Activated CD4-positive, CD25-positive, alpha-beta regulatory T cell treated with anti-CD3 and anti-CD28 coated beads, Interleukin-2, amount 50 U/mL, for 16 hours (primary cell): ENCODE measurements at places on chromosomes 5 and 9.

DNA sequence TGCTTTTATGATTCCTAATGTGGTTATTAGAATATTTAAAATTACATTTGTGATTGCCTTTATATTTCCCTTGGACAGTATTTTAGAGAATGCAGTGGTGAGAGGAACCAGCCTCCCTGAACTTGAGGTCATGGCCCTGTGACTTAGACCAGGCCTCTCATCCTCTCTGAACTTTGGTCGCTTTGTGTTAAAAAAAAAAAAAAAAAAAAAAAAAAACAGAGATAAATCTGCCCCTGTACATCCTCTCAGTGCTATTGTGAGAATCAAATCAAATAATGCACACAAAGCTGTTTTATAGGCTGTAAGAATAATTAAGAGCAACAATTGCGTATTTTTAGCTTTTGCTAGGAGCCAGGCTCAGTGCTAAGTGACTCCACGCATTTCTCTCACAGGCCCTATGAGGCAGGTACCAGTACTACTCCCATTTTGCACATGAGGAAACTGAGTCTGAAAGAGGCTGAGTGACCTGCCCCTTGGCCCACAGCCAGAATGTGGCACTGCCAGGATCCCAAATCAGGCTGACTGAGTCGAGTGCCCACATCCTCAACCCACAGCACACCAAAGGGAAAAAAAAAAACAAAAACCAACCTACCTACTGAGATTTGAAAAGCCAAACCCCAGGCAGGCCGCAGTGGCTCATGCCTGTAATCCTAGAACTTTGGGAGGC is 110.3 kb upstream of the LARP1 start:
- no peak for DNase-seq

DNA sequence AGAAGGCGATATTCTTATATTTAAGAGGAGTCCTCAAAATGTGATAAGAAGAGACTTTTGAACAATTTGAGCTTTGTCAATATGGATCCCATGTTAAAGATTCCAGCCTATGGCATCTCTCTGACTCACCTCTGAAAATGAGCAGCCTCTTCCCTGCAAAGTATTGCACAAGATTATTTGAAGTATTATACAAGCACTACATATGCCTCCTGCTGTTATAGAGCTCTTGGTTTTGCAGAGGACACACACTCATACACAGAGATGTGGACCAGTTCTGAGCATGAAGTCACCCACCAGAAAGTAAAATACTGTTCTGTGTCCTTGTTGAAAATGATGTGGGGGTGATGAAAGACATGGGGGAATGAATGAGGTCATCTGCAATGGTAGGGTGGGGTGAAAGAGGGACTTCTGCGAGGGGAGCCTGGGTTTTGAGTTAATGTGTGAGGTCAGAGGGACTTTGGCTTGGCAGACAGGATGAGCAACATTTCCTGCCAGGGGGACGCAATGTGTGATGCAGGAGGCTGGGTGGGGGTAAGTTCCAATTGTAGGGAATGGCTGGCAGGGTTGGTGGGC is 25.8 kb downstream of the FBXL7 start:
- no peak for DNase-seq

DNA sequence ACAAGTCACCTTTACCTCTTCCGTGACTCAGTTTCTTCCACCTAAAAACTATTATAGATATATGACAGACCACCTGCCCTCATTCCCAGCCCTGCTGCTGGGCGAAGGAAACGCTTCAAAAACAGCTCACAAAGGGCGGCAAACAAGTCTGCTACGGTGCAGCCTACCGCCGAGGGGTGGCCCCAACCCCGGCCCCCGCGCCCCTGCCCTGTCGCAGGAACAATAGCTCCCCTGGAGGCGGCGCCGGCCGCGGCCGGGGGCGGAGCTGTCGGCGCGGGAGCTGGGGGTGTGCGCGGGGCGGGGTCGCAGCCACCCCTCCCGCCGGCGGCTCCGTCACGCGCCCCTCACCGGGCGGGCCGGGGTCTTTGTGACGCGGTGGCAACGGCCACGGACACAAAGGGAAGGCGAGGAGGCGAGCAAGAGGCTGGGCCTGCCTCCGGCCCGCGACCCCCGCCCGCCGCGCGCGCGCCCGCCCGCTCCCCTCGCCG is at the start of gene TMEFF1:
Gene TMEFF1 (plus strand): TSS at position 362 of the 488 bp plus-strand sequence. CDS start 396 bp downstream, outside the sequence.
- DNase-seq = no peak

DNA sequence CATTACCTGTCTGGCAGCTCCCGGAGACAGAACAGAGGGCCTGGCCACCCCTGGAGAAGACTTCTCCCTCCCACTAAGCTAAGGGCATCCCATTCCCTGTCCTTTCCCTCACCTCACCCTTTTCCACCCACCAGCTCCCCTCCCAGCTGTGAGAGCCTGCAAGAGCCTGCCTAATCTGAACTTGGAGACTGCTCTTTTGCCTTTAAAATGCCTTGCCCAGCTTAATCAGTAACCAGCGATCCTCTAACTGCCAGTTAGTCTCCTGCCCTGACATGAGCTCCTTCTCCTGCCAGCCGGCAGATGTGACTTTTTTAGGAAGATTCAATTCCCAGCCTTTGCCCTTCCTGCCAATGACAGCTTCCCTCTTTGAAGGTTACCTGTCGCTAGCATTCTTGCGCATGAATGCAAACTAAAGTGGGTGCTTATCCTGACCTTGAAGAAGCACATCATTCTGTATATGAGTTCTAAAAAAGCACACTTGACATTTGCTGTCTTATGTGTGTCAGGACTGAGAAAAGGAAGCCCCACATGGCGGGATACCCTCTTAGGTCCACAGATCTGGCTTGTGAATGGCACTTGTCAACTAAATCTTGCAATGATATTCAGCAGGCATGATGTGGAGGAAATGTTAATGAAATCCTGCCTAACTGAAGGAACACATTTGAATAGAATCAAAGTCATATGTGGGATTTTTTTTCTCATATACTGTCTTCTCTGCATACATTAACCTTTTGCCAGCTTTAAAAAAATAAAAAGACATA is 411.2 kb upstream of the SLC30A5 start:
- DNase-seq = no peak

- DNase-seq = no peak
Measured at GRCh38 chr9:89395931-89396710, 77.8 kb downstream of the SECISBP2 start.

DNA sequence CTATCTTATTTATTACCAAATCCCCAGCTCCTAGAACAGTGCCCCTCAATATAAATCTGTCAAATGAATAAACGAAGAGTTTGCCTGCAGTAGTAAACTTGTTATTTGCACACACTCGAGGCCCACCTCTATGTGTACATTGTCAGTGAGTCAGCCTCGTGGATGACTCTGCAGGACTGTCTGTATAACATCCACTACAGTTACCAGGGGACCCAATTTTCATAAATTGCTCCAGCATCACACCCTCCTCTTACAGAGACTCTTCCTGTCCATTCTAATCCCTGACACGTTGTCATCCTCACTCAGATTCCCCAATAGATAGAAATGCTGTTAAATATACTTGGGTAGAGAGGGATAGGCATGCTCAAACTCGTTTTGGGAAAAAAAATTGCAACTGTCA is 478.5 kb downstream of the RAB3C start:
- no peak for DNase-seq

DNA sequence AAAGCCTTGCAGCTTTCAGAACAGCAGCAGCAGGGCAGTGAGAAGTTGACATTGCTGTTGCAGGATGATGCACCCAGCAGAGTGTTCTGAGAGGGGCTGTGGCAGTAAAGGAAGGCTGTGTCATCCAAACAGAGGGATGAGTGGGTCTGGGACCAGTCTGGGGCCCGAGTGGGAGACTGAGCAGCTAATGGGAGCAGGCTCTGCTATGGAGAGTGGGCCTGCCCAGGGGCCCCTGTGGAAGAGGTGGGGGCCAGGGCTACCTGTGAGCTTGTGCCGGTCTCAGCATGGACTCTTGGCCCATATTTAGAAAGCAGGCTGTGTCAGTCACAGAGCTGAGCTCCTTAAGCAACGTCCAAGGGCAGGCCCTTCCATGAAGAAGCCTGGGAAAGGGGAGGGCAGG is 26.0 kb upstream of the PITX1 start:
- DNase-seq = no peak
